ENCODE measurements at places on chromosomes 1 and 21.

- DNase-seq: no peak
These were observed 20.4 kb downstream of the USP33 start for GRCh38 chr1:77739235-77739634.

- DNase-seq: no peak
These were observed 25.7 kb upstream of the PDE9A start for GRCh38 chr21:42627527-42628289.

GRCh38 chr1:156371553-156372264 is 2.7 kb downstream of the RHBG start:
- DNase-seq: no peak

DNA sequence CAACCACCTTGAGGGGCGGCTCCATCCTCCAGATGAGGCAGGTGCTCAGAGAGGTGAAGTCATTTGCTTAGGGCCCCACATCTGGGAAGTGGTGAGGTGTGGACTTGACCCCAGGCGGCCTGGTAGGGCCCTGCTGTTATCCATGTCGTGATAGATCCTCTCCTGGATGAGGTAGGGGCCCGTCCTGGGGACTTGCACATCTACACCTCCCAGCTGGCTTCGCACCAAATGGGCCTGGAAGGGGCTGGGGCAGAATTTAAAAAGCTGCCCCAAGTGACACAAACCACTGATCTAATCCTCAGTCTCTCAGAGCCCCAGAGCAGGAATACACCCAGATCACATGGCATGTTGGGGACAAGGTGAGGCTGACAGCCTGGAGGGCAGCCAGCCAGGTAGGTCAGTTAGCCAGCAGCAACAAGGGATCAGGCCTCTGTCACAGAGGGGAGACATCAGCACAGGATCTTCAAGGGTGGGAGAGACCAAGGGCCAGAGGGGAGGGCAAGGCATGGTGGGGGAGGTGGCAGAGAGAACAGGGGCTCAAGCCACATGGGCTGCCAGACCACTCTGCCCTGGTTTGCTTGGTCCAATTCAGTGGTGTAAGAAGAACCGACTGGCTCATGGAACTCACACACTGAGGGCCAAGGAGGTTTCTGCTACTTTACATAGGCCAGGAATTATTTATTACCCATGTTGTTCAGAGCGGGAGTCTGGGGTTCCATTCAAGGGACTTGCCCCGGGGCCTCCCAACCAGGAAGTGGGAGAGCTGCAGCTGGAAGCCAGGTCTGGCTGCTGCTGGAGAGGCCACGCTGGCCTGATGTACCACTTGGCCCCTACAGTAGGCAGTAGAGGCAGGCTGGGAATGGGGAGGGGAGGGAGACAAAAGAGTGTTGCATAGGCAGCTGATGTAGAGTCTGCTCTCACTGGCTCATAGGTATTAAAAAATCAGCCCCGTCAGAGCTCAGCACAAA is 12.1 kb downstream of the LRP8 start:
- no peak for DNase-seq

DNA sequence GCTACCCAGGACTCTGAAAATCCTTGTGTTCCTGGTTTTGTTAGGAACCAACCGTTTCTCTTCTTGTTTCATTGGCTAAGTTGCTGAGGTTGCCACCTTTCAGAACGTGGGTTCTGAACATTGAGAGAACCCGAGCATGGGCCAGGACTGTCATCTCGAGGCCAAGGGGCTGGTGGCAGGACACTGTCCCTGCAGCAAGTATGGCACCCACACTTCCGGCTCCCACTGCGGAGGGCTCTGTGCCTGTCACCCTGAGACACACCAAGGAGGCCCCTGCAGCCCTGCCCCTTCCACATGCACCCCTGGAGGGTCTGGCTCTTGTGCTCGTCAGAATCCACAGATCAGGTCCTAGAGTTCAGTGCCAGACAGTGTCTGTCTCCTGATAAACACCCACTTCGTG is 39.1 kb upstream of the LRRC3 start:
- no peak for DNase-seq
